Activated naive CD4-positive, alpha-beta T cell treated with Interleukin-2 at 50 U/mL for 16 hours (primary cell): ENCODE measurements at places on chromosomes 13 and 19.

GRCh38 chr19:29001141-29001581 is 211.8 kb downstream of the UQCRFS1 start:
- no peak for DNase-seq

GRCh38 chr19:10104665-10105508 is 1.3 kb upstream of the PPAN start:
- peak; percentile 81 for DNase-seq

GRCh38 chr19:15015946-15016542 is 33.2 kb upstream of the CASP14 start:
- DNase-seq = no peak

- DNase-seq = no peak
Observed at GRCh38 chr19:38190061-38190460, 34.0 kb downstream of the DPF1 start.

GRCh38 chr13:112802802-112803195 is 113.0 kb downstream of the ATP11A start:
- DNase-seq = no peak

DNA sequence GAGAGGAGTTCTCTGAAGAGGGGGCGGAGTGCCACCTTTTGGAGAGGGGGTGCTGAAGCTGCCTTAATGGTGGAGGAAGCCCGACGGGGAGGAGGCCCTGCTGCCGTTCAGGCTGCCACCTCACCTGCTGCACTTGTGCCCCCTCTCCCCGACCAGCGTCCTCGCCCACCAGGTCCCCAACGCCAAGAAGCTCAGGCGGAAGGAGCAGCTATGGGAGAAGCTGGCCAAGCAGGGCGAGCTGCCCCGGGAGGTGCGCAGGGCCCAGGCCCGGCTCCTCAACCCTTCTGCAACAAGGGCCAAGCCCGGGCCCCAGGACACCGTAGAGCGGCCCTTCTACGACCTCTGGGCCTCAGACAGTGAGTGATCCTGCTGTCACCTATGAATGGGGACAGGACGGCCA is 5.4 kb downstream of the NOP53 start:
- no peak for DNase-seq

GRCh38 chr19:10417541-10418234 is 2.6 kb upstream of the PDE4A start:
- no peak for DNase-seq

DNA sequence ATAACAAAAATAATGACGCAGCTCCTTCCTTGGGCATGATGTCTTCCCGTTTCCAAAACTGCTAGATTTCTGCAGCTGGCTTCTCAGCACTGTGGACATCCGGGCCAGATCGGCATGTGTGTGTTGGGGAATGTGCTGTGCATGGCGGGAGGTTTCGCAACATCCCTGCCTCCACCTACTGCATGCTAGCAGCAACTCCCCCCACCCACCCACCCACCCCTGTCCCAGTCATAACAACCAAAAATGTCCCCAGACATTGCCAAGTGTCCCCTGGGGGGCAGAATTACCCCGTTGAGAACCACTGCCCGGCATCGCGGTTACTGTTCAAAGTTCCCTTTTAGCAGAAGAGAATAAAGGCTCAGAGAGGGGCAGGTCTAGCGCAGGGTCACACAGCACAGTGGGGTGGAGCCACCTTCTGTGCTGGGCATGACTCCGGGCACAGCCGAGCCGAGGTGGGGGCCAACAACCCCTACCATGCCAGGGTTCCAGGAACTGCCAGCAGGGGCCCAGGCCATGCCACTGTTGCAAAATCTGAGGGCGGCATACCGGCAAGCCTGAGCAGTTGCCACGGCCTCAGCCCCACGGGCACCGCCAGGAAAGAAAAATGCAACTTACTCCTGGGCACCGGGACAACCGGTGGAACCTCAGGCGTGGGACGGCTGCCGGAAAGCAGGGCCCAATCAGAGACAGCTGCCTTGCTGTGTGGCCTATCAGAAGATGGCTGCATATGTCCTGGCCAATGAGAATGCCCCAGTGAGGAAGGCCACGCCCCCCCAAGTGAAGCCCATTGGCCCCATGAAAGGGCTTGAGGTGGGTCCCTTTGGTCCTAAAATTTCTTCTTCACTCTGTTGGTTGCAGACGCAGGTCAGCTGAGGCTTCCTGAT is 22.5 kb upstream of the NFIC start:
- DNase-seq = peak; percentile 62

- no peak for DNase-seq
Observed at GRCh38 chr13:99278200-99278599, 20.0 kb upstream of the GPR18 start.
